Globus pallidus (tissue), 1 donor: ENCODE measurements at places on chromosomes 7 and 10.

DNA sequence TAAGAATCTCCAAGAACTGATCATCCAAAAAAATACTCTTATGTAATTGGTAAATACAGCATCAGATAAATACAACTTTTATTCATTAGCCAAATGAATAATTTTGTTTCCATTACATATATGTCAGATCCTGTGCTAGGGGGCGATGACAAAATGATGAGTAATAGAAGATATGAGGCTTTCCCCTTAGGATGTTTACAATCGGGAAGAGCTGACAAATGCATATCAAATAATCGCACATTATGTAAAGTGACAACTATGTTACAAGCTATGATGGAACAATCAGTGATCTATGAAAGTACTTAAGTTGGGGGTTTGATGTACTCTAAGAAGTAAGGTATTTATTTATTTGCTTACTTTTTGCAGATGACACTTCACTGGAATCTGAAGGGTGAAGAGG, 465.6 kb upstream of the VSTM2A start:
- no peak for DNase-seq

GRCh38 chr10:598415-599170, 90.9 kb downstream of the DIP2C start:
- no peak for DNase-seq

DNA sequence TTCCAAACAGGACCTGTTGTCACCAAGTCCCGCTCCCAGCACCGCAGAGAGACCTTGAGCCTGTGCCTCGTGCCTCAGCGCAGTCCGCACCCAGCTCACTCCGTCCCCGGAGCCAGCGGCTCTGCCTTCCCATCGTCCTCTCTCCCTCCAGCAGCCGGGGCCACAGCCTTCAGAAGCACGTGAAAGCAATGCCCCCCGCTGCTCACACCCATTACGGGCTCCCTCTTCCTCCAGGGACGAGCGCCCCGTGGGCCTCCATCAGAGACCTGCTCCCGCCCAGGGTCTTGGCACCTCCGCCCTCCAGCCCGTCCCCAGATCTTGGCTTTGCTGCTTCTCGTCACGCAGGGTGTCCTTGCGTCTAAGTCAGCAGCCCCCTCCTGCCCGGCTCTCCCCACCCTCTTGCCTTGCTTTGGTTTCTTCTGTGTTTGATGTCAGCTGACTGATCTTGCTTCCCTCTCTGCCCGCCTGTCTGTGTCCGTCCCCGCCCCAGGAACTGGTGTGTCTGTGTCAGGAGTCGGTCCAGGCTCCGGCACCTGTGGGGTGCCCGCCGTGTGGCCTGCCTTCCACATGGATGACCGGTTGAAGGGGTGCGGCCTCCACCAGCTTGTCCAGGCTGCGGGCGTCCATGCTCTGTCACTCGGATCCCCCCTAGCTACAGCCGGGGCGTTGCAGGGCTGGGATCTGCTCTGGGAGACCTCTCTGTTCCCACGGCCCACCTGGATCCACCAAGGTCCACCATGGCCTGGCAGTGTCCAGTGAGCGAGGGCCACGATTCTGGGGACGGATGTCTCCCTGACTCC, 61.9 kb downstream of the FOXL3 start:
- no peak for DNase-seq

DNA sequence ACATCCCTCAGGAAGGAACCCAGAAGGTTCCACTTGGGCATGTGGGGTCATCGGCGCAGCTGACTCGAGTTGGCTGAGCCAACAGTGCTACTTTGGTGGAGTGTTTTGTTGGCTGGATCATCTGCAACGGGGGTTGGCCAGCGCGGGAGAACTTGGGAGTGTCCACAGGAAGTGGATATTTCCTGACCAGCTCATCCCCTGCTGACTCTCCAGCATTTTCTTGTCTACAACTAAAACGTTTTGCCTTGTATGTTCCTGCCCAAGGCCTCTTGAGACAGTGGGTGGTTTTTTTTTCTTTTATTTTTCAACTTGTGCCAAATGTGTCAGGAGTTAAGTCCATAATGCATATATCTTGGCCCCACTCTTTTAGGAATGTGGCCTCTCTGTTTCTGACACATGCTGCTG, 208.6 kb downstream of the ZNF365 start:
- no peak for DNase-seq

GRCh38 chr10:44674536-44675386, 236.4 kb upstream of the TMEM72 start:
- DNase-seq = no peak

DNA sequence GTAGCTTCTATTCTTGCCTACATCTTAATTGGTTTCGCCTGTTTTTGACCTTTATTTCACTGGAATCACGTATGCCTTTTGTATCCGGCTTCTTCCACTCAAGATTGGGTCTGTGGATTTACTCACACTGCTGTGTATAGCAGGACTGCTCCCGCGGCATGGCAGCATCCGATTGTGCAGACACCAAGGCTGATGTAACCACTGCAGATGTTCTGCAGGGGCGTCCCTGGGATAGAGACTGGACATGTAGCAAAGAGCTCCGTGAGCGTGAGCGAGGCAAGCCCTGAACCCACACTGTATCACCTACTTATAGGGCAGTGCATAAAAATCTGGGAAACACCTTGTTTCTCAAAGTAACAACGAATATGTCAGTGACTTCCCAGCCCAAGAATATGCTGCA, 11.4 kb upstream of the IDI2 start:
- peak; percentile 69 for DNase-seq

- DNase-seq = no peak
These were observed 19.1 kb upstream of the SVOPL start for GRCh38 chr7:138720286-138720685.

DNA sequence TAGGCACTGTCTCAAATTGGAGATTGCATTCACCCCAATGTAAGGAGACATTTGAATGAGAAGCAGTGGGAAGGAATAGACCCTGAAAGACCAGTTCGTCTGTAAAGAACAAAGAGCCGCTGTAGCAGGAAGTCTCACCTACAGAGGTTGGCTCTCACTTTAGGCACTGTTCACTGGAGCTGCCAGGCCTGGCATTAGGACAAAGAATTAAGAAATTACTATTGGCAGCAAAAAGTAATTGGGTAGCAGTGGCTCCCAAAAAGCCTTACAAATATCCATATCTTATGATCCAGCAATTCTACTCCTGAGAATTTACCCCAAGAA, 10.5 kb upstream of the TEX36 start:
- no peak for DNase-seq

- peak; percentile 45 for DNase-seq
These were observed 25.8 kb upstream of the SH2B2 start for GRCh38 chr7:102260856-102261255.

GRCh38 chr10:45592432-45592831, 80.1 kb downstream of the ZFAND4 start:
- DNase-seq = no peak

GRCh38 chr10:44685747-44686146, 225.4 kb upstream of the TMEM72 start:
- DNase-seq = no peak

GRCh38 chr10:33257439-33258080, 76.9 kb downstream of the NRP1 start:
- no peak for DNase-seq

DNA sequence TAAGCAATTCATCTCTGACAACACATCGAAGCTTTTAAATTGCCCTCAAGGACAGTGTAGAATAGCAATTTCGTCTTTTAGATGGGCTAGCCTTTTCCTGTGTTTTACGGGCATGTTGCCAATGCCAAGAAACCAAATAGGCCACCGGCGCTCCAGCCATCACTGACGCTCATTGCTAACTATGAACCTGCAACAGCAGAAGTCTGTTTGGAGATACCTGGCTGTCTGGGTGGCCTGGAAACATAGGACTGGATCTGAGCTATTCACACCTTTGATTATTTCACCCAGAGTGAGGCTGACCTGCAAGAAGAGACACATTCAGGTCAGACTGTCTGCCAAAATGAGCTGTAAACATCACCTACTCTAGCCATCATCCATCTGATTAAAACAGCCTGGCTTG, 12.0 kb downstream of the KPNA7 start:
- DNase-seq = no peak

DNA sequence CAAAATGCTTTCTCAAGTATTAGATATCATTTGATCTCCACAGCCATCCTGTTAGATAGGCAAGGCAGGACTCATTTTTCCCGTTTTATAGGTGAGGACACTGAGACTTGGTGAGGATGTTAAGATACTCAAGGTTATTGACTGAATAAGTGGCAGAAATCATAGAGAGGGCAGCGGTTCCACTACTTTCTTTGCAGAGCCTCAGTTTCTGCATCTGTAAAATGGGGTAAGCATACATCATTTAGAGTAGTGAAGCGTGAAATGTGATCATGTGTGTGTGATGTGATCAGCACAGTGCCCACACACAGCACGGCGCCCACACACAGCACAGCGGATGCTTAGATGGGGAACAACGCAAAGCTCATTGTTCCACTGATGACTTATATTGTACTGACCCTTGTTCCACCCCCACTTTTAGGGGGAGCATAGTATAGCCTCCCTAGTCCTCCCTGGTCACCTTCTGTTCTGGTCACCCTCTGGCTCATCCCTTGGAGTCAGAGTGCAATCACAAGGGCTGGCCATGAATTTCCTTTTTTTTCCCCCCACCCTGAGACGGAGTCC, 10.5 kb downstream of the UBTD1 start:
- no peak for DNase-seq

DNA sequence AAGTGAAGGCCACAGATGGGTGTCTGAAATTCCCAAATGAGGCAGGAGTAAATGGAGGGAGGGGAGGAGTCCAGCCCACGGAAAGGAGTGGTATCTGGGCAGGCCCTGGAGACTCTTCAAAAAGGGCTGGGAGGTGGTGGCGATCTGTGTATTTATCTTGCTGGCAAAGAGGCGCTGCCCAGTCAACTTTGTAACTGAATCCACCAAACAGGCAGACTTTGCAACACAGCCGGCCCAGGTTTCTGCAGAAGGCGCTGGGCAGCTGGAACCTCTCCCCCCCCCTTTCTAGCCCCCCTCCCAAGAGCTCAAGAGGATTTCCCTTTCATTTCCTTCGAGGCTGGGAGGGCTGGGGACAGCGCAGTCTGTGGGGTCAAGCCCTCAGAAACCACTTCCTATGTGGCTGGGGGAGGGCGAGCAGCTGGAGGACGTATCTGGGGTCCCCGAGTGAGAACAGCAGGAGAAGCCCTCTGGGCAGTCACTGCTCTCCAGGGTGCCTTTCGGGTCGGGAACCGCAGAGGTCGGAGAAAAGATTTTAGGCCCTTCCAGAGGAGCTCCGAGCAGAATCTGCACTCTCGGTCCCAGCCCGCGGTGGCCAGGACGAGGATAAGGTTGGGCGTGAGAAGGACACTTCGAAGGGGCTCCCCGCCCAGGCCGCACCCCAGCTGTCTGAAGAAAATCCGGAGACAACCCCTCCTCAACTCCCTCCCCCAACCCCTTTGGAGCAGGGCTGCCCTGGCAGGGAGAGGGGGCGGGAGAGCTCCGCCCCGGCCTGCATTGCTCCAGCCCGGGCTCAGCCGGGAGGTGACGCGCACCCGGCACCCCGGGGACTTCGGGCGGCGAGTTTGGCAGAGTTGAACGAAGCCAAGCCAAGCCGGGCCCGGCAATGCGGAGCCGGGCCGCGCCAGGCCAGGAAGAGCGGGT, 965 bp downstream of the ZCCHC24 start:
- DNase-seq = peak; percentile 70

DNA sequence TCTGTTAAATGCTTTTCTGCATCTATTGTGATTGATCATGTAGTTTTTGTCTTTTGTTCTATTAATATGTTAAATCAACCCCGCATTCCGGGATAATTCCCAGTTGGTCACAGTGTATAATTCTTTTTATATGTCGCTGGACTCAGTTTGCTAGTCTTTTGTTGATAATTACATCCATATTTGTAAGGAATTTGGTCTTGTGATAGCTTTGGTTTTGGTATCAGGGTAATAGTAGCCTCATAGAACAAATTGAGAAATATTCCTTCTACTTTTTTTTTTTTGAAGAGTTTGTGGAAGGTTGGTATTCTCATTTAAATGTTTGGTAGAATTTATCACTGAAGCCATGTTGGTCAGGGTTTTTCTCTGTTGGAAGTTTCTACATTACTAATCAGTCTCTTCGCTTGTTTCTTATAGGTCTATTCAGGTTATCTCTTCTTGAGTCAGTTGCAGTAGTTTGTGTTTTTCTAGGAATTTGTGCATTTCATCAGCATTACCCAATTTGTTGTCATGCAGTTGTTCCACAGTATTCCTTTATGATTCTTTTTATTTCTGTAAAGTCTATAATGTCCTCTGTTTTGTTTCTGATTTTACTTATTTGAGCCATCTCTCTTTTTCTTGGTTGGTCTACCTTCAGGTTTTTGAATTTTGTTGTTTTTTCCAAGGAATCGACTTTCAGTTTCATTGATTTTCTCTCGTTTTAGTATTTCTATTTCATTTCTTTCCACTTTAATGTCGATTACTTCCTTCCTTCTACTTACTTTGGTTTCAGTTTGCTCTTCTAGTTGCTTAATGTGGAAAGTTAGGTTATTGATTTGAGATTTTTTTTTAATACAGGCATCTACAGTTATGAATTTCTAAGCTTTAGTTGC, 64.6 kb upstream of the GJD4 start:
- DNase-seq = no peak

GRCh38 chr7:143885951-143886350, 16.0 kb downstream of the TCAF1 start:
- no peak for DNase-seq

GRCh38 chr10:71478173-71478572, 81.5 kb downstream of the CDH23 start:
- DNase-seq = no peak

DNA sequence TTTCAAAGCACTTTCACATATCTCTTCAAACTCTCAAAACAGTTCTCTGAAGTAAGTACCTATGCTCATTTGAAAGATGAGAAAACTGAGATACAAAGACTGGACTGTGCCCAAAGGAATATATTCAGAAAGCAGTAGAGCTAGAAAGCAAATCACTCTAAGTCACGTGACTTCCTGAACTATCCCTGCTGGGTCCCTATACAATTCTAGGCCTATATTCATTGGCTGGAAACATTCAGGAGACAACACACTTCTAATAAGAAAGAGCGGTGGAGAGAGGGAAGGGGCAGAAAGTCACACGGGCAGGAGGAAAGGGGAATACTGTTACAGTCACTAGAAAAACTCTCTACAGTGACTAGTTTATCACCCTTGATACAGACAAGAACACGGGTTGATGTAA, 140.0 kb downstream of the CHCHD3 start:
- no peak for DNase-seq

DNA sequence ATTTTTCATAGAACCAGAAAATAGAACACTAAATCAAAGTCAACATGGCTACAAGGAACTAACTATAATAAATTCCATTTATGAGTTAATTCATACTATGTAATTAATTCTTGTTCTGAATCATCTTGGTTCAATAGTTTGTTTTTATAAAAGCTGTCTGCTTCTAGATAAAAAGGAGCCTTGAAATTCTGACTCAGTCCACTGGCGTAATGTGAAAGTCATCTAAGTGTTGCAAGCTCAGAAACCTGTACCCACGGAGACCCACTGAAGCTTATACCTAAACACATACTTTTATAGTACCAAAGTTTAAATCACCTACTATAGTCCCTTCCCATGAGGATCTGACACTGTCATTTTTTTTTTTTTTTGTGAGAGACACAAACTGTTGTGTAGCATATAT, 489.4 kb downstream of the SEMA3D start:
- DNase-seq = no peak

DNA sequence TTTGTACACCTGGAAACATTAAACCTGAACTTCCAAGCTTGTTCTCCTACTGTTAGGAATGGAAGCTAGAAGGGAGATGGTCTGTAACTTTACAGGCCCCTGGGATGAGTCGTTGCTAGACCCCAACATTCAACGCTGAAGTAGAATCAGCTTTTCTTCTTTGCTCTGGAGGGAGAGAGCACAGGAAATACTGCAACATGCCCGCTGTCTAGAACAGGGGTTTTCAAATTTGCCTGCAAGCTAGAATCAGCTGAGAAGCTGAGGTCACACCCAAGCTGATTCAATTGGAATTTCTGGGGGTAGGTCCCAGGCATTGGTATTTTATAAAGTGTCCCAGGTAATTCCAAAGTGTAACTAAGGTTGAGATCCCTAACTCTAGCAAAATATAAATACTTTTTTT, 219.7 kb downstream of the PRPF18 start:
- DNase-seq = no peak
